ENCODE measurements at places on chromosomes 1 and 21. TPM values are rescaled to one million over a fixed set of nuclear protein-coding genes. Genes with fewer than 3 reads are reported as not detected.

TP73 gene
- total RNA-seq, result not detected

INTS3 gene
- total RNA-seq, result 43.8 TPM

OR2L5 gene
- not detected for total RNA-seq

TNFRSF4 gene
- total RNA-seq, result not detected

- no peaks in the 10 kb centered on the region for H3K36me3 ChIP-seq
- no peaks in the 10 kb centered on the region for H3K4me1 ChIP-seq
- no peak overlapping the region for H3K4me3 ChIP-seq
- no peak overlapping the region for H3K27ac ChIP-seq
- H3K27me3 ChIP-seq, result peaks cover 6% of the 10 kb centered on the region
Observed at GRCh38 chr1:181295217-181295616, 188.1 kb upstream of the CACNA1E start.

GRCh38 chr1:231681006-231681405 lies 54.4 kb downstream of the DISC1 start:
- no peak overlapping the region for H3K4me3 ChIP-seq
- no peaks in the 10 kb centered on the region for H3K36me3 ChIP-seq
- no peak overlapping the region for H3K27ac ChIP-seq
- H3K27me3 ChIP-seq, result no peaks in the 10 kb centered on the region

DNA sequence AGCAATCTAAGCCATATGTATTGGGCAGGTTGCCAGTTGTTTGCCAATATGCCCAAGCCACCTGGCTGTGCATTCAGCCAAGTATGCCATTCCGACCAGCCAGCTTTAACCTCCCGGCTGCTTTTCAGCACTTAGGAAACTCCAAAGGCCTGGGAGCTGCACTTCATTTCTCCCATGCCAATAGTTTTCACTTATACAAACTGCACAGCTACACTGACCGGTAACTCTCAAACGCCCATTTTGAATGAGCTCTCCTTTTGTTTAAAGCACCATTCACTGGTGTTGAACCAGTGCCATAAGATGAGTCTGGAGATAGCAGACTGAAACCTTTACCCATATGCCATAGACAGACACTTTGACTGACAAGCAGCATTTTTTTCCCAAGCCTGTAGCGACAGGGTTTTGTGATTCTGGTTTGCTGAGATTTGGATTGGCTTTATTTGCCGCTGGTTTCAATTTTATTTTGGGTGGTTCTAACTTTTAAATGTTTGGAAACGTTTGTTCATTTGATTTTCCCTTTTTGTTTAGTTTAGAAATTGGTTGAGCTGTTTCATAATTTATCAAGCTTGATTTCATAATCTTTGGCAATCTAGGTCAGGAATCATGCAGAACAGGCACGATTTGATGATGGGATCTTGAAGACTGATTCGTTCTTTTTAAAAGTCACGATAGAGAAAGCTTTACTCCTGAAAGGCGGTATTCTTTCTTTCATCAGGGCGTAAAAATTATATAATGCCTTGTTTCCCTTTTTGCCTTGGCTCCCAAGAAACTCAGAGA lies 144.6 kb downstream of the NFIA start:
- no peak overlapping the region for H3K27ac ChIP-seq
- DNase-seq, result no peak
- H3K4me1 ChIP-seq, result peaks cover 15% of the 10 kb centered on the region
- no peaks in the 10 kb centered on the region for H3K36me3 ChIP-seq

Measured in HFFc6 (cell line).